ENCODE measurements at places on chromosomes 3 and 15. TPM values are rescaled to one million over a fixed set of nuclear protein-coding genes. Genes with fewer than 3 reads are reported as not detected.

GRCh38 chr3:57681691-57682090 is 11.2 kb downstream of the DENND6A start:
- no peak for DNase-seq

DNA sequence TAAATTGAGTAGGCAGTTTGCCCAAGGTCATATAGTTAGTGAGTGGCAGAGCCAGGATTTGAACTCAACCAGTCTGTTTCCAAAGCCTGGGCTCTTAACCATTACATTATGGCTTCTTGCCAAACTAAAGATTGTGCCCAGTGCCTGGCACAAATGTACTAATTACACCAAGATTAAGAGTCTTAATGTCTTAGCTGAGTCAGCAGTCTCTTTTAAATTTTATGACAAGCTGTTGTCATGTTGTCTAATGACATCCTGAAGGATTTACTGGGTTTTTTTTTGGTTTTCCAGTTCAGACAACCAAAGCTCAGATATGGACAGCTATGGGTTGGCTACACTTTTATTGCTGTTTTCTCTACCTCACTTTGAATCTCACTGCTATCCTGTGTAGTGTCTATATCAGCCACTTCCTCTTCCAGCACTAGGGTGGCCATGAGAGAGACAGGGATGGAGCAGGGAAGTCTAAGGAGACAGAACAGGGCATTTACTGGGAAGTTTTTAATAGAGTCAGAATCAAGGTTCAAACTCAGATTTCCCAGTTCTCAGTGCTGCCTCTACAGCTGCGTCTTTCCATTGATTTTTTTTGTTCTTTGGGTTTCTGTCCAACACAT is 10.5 kb downstream of the FBXL2 start:
- DNase-seq: no peak

DNA sequence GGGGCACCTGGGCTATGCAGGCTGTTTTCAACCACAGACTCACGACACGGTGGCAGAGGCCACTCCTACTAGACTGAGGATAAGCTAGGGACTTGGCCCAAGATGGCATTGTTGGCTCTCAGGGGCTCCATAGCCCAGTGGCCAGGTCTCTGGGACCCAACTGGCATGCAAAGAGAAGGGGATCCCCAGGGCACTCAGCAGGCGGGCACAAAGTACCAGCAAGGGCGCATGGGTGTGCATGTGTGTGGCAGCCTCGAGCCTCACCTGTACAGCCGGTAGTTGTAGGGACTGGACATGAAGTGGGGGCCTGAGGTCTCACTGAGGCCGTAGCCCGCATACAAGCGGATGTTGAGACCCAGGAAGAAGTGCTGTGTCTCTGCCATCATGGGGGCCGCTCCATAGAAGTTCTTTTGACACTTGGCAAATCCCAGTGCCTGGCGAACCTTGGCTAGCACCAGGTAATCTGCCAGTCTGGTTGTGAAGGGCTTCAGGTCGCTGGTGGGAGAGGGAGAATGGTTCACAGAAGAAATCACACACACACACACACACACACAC is 30.2 kb downstream of the IDH3A start:
- DNase-seq: no peak

- DNase-seq: no peak
These were observed 83.3 kb downstream of the ZNF621 start for GRCh38 chr3:40608091-40608490.

DNA sequence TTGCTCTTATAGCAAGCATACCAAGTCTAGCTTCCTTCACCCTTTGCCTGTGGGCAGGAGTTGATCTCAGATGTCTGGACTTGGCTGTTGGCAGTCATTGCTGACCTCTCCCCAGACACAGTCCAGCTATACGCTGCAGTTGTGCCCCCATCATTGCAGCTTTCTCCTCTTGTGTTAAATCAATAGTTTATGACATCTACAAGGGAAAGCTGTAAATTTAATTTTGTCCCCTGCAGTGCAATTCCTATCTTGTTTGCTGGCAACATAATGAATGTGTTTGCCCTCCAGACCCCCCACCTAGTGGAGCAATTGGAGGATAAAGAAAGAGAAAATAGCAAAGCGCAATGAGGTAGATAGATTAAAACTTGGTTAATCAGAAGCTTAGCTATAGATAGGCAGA is 280.2 kb downstream of the LSAMP start:
- DNase-seq: no peak

GRCh38 chr3:32696523-32696922 is 11.5 kb downstream of the CNOT10 start:
- no peak for DNase-seq

GRCh38 chr3:14490831-14491230 is 49.3 kb downstream of the GRIP2 start:
- no peak for DNase-seq

GRCh38 chr3:134029734-134030378 is at the start of gene SLCO2A1:
Gene SLCO2A1 (minus strand): TSS chr3:134029925. CDS start chr3:134029802, 123 bp downstream.
- peak; percentile 38 for DNase-seq

DNA sequence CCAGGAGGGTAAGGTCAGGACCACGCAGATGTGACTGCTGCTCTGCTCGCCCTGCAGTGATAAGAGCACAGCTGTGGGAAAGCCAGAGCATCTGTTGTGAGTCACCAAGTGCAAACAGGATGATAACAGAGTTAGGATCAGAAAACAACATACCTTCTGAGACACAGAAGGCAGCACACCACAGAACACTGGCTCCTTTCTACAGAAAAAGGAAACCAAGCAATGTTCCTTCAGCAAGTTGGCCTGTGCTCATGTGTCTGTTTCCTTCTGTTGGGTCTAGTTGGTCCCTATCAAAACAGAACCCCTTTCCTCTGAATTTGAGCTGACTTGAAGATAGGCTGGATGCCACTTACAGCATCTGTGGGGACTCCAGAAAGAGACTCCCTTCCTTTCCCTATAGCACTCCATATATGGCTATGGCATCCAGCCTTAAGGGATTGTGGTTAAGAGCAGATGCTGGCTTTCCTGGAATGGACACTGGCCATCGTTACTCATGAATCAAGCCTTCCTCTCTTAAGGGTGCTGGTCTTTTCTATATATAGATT is 440.7 kb upstream of the THBS1 start:
- no peak for DNase-seq

Gene CPA3
- total RNA-seq: not detected

GRCh38 chr15:39581242-39581792 is 438 bp downstream of the THBS1 start:
- DNase-seq: no peak

DNA sequence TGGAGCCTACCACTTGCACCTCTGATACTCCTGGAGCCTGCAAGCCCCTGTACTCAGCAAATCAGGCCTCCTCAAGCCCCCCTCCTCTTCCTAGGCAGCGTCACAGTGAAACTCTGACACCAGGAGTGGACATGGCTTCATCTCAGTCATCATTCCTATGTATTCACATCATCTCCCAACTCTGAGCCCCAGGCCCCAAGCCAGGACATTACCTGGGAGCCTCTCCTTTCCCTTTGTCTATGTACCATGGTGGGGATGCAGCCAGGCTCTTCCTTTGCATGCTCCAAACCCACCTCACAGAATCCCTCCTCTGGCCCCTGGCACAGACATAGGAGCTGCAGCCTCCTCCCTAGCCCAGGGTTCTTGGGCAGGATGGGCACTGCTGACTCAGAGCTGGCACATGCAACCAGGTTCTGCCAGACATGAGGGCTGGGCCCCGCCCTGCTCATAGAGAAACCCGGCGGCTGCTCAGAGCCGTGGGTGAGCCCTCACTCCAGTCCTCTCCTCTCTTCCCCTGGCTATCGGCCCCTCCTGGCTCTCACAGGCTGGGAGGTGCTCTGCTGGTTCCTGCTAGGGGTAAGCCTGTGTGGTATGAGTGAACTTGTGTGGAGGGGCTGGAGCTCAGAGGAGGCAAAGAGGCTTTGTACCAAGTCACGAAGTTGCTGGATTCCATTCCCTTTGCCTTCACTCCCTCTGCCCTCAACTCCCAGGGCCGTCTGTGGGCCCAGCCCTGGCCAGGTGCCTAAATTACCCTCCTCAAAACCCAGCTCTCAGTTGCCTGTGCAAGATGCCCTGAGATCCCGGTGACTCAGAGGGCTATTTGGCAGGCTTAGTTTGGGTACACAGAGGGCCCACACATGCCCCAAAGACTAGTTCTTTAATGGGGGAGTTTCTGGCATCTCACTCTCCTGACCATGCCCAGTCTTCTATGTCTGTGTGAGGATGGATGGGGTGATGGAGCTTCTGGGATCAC is 1.9 kb upstream of the PLCD1 start:
- DNase-seq: no peak

All from activated naive CD8-positive, alpha-beta T cell treated with anti-CD3 and anti-CD28 coated beads, Interleukin-2, amount 10 ng/mL, durations not matched to agents 7 days and 5 days (primary cell).